Mesothelial cell of epicardium (in vitro differentiated cells): ENCODE measurements at places on chromosomes 7 and 10. TPM values are rescaled to one million over a fixed set of nuclear protein-coding genes. Genes with fewer than 3 reads are reported as not detected.

FAM237B gene
- total RNA-seq = not detected in 3 replicates

GIMAP8 gene
- not detected in 3 replicates for total RNA-seq

DNTT gene
- not detected in 3 replicates for total RNA-seq

OR2A5 gene
- not detected in 3 replicates for total RNA-seq

TMEM225B gene
- total RNA-seq = 2.5 to 3.6 TPM (median 3.2 TPM) in 3 replicates

DNA sequence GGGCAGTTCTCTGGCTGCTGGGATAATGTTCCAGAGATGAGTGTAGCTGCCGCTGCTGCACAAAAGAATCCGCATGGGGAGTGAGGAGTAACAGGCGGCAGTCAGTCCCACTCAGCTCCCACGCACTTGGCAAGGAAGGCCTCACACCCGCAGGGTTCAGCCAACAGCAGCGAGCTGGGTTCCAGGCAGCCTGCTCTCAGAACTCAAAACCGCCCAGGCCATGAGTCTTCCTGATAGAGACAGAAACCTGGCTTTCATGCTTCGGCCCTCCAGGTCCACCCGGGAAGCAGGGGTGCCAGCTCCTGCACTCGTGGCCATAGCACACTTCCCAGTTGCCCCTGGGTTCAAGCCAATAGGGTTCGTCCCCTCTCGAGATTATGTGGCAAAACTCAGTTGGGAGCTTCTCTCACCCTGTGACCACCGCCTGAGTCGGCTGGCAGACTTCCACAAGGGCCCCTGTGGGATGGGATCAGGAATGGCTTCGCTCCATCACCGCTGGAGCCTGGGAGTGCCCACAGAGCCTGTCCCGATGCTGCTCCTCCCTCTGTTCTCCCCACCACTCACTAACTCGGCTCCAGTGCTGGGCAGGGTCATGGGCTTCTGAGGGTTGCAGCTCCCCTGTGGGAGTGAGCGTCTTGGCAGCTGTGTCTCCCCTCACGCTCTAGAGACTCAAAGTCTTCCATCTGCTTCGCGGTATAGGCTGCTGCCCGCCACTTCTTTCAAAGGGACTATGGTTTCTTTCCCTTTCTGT, 20.6 kb downstream of the CLRN3 start:
- H3K4me3 ChIP-seq = no peak overlapping the region
- peaks cover 29% of the 10 kb centered on the region for H3K27me3 ChIP-seq
- no peaks in the 10 kb centered on the region for H3K4me1 ChIP-seq
- H3K36me3 ChIP-seq = no peaks in the 10 kb centered on the region

GRCh38 chr10:103921750-103922195, 3.8 kb upstream of the STN1 start:
- peaks cover 29% of the 10 kb centered on the region for H3K4me1 ChIP-seq
- no peak for DNase-seq
- H3K36me3 ChIP-seq = no peaks in the 10 kb centered on the region
- no peak overlapping the region for H3K27ac ChIP-seq
- no peaks in the 10 kb centered on the region for H3K27me3 ChIP-seq

DNA sequence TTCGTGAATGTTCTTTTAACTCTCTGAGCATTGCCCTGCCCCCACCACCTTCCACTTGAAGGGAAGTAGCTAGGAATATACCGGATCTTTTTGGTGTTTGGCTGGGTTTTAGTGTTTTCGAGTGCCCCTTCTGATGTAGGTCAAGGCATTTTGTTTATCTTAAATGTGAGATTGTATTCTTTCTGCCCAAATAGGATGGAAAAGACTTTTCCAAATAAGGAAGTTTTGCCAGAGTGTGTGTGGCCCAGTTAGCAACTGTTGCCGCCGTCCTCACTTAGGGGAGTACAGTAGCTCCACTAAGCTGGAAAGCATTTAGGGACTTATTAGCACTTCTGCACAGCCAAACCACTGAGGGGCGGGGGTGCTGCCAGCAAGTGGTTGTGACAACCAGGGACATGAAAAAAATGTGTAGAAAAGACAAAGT, 29.8 kb upstream of the VCL start:
- H3K4me1 ChIP-seq = peaks cover 24% of the 10 kb centered on the region
- no peak for DNase-seq
- H3K27me3 ChIP-seq = no peaks in the 10 kb centered on the region

GRCh38 chr7:103011650-103012049, 62.9 kb downstream of the FBXL13 start:
- no peak overlapping the region for H3K4me3 ChIP-seq
- DNase-seq = no peak
- no peaks in the 10 kb centered on the region for H3K27me3 ChIP-seq
- peaks cover 14% of the 10 kb centered on the region for H3K36me3 ChIP-seq
- no peak overlapping the region for H3K27ac ChIP-seq

DNA sequence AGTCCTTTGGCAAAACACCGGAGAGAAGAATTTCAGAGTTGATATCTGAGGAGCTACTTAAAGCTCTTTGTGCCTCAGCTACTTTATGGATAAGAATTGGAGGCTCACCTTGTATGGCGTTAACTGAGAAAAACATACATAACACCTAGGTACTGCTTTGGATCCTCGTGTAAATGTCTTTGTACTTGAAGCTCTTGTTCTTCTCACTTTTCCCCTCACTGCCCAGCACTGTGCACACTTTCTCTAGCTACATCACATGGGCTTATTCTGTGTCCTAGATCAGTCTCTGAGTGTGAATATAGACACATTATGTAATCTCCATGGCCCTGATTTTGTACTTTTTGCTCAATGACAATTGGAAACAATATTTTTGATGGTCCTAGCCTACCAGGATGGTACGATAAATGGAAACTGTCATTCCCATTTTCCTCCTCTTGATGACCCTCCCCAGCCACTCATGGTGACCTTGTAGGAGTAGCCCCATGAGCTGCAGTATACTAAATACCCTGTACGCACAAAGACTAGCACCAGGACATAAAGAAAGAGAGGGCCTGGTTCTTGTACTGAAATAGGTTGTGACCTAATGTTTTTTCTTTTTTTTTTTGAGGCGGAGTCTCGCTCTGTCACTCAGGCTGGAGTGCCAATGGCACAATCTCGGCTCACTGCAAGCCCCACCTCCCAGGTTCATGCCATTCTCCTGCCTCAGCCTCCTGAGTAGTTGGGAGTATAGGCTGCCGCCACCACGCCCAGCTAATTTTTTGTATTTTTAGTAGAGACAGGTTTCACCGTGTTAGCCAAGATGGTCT, 22.1 kb downstream of the STAMBPL1 start:
- H3K27ac ChIP-seq = no peak overlapping the region
- H3K4me1 ChIP-seq = peaks cover 22% of the 10 kb centered on the region
- H3K4me3 ChIP-seq = no peak overlapping the region
- DNase-seq = no peak

DNA sequence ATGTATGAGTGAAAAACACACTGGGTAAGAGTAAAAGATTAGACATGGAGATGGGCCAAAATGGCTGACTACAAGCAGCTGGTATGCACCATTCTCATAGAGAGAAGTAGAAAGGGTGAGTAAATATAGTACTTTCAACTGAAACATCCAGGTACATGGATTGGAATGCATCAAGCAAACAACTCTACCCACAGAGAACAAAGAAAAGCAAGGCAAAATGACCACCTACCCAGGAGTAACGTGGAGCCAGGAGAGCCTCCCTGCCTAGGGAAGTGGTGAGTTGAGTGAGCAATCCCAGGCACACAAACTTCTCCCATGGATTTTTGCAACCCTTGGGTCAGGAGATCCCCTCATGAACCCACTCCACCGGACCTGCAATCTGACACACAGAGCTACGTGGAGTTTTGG, 212.8 kb downstream of the PTN start:
- H3K4me1 ChIP-seq = peaks cover 20% of the 10 kb centered on the region
- no peak overlapping the region for H3K27ac ChIP-seq
- H3K36me3 ChIP-seq = peaks cover 18% of the 10 kb centered on the region
- H3K4me3 ChIP-seq = no peak overlapping the region
- no peak for DNase-seq

DNA sequence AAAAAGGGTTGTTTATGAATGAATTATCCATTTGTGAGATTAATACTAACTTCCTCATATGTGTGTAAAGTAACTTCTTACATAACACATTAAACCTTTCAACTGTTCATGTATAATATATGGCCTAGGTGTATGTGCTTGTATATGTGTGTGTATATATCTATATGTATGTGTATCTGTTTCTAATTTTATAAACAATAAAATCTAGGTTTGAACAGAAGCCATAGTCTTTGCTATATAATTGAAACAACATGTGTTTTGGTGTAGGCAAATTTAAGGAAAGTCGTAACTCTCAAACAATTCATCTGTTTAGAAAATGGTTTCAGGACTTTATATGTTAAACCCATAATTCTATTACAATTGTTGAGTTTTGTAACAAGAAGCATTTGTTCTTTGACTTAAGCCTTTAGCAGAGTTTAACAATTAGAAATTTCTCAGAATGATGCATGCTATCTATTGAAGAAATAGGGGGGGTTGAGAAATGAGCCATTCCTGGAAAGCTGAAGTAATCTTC, 103.3 kb downstream of the BBS9 start:
- no peak for DNase-seq
- H3K4me3 ChIP-seq = no peak overlapping the region
- H3K4me1 ChIP-seq = peaks cover 6% of the 10 kb centered on the region
- no peaks in the 10 kb centered on the region for H3K27me3 ChIP-seq
- H3K27ac ChIP-seq = no peak overlapping the region

- no peak overlapping the region for H3K27ac ChIP-seq
- H3K4me1 ChIP-seq = peaks cover 21% of the 10 kb centered on the region
Measured at GRCh38 chr10:71554671-71555070, 158.0 kb downstream of the CDH23 start.

DNA sequence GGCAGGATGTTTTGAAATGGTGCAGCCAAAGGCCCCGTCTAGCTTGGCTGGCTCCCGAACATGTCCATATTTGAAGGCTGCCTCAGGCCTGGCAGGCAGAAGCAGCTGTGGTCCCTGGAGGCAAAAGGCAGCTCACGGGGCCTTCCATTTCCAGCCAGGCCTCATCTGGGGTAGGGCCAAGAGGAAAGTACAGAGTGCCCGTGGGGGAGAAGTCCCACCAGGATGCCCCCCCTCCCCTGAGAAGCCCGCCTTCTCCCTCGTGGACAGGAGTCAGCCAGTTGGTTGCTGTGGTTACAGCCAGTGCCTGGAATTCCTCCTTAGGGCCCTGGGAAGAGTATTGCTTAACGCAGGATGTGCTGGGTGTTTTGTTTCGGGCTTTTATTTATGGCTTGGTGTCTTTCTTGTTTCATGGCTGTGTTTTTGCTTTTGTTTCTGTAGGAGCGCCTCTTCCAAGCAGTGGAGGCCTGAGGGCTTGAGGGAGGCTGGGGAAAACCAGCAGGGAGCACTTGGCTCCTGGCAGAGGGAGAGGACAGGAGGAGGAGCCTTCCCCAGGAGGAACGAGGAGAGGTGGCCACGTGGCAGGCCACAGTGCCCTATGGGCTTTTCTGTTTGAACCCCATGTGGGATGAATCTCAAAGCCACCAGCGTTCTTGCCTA, 45.4 kb downstream of the CHST3 start:
- no peaks in the 10 kb centered on the region for H3K27me3 ChIP-seq
- peak overlapping the region; percentile 98 for H3K27ac ChIP-seq
- H3K4me1 ChIP-seq = peaks cover 38% of the 10 kb centered on the region

DNA sequence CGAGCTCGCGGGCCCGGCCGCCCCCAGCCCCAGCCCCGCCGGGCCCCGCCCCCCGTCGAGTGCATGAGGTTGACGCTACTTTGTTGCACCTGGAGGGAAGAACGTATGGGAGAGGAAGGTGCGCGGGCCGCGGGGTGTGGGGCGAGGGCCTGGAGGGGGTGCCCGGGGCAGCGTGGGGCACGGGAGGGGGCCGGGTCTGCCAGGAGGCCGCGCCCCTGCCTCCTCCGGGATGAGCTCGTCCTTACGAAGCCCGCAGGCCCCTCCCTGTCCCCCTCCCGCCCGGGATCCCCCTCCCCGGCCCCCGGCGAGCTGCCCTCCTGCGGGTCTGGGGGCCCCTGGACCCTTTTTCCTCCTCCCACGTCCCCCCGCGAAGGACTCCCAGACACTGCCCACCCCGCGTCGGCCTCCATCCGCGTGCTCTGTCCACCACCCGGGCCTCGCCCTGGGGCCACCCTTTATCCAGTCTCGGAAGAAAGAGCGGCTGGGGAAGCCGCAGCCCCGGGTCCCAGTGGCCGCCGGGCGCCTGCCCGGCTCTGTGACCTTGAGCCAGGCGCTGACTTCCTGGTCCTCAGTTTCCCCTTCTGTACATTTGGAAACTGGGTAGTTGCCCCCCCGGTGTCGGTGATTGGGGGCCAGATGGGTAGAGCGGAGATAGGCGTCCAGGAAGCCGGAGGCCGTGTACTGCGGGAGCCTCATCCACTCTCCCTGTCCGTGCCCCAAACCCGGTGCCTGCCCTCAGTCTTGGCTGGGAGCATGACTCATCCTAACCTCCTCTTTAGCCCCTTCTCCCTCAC, 521 bp downstream of the LIMK1 start:
- no peaks in the 10 kb centered on the region for H3K27me3 ChIP-seq
- DNase-seq = peak; percentile 43
- H3K36me3 ChIP-seq = peaks cover 18% of the 10 kb centered on the region
- peak overlapping the region; percentile 77 for H3K4me3 ChIP-seq

DNA sequence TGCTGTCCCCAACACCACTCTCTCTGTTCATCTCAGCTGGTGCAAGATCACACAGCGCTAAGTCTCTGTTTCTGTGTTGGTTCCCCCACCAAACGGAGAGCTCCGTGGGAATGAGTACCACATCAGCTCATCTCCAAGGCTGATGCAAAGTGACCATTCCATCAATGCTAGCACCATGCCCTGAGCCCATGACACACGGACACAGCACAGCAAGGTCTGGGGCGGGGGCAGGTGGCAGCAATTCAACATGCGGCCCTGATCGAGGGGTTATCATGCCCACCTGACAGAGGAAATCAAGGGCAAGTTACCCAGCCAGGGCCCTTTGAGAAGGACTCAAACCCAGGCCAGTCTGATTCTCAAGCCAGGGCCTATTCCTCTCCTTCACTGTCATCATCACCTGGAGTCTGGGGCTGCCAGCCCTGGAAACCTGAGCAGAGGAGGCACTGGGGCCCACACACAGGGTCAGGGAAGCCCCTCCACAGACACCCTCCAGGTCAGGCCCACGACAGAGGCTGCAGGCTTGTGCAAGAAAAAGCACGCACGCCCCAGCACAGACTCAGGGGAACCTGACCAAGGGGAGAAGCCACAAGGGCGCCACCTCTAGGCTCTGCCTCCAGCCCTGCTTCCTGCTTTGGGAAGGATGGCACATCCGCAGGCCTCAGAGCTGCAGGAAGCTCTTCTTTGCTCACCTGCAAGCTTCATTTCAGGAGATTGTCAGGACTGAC, 74.8 kb downstream of the GRID1 start:
- no peak overlapping the region for H3K4me3 ChIP-seq
- no peaks in the 10 kb centered on the region for H3K36me3 ChIP-seq
- peaks cover 56% of the 10 kb centered on the region for H3K27me3 ChIP-seq
- DNase-seq = no peak

DNA sequence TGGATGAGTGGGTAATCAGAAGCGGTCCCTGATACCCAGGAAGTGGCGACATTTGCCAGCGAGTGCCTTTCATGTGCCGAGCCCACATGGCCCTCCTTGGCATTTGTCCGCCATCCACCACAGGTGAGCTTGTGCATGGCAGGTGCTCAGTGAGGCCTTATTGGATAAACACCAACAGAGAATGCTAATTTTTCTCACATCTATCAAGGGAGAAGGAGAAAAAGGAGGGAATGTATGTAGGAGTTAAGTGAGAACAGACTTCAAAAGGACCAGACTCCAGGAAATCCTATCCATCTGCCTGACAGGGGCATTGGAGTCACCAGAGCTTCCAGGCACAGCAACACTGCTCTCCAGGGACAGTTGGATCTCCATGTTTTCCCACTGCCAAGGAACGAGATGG, 143.5 kb upstream of the ZMIZ1 start:
- DNase-seq = no peak
- no peak overlapping the region for H3K27ac ChIP-seq
- H3K4me3 ChIP-seq = no peak overlapping the region
- H3K4me1 ChIP-seq = peaks cover 32% of the 10 kb centered on the region
- no peaks in the 10 kb centered on the region for H3K36me3 ChIP-seq

- peaks cover 3% of the 10 kb centered on the region for H3K36me3 ChIP-seq
- no peak overlapping the region for H3K27ac ChIP-seq
- H3K4me3 ChIP-seq = no peak overlapping the region
- H3K4me1 ChIP-seq = peaks cover 28% of the 10 kb centered on the region
- no peak for DNase-seq
Measured at GRCh38 chr7:121103086-121103485, 114.6 kb downstream of the CPED1 start.
